ENCODE measurements at places on chromosomes 1 and 21. TPM values are rescaled to one million over a fixed set of nuclear protein-coding genes. Genes with fewer than 3 reads are reported as not detected.

GSTM5 gene
- total RNA-seq, result 13.0 TPM

CFAP57 gene
- 0.45 TPM for total RNA-seq

RUNX3 gene
- not detected for total RNA-seq

GSTM1 gene
- total RNA-seq, result 24.3 TPM

SELENOF gene
- 206 TPM for total RNA-seq

IL19 gene
- total RNA-seq, result not detected
